A549 treated with CORT108297 at 1 μM for 4 hours (cell line): ENCODE measurements at places on chromosomes 1 and 21. TPM values are rescaled to one million over a fixed set of nuclear protein-coding genes. Genes with fewer than 3 reads are reported as not detected.

The FCRL1 gene
- not detected in 5 replicates for total RNA-seq

The TIE1 gene
- total RNA-seq = not detected in 5 replicates

The ATP6V0B gene
- total RNA-seq = 96.0 to 178 TPM (median 153 TPM) in 5 replicates

The SLC2A5 gene
- 0.04 to 0.25 TPM (median 0.17 TPM) in 5 replicates for total RNA-seq

The OPRD1 gene
- total RNA-seq = 0.02 to 0.07 TPM (median 0.05 TPM) in 5 replicates

The FCRL4 gene
- total RNA-seq = not detected in 5 replicates

The HLX gene
- 3.6 to 5.1 TPM (median 4.0 TPM) in 5 replicates for total RNA-seq

The TRIM46 gene
- total RNA-seq = 1.4 to 2.5 TPM (median 2.1 TPM) in 5 replicates

The AMY1C gene
- total RNA-seq = not detected in 5 replicates

The AMY1B gene
- not detected in 5 replicates for total RNA-seq

The NLRP3 gene
- total RNA-seq = not detected in 5 replicates

The SH2D2A gene
- total RNA-seq = 2.8 to 5.1 TPM (median 3.9 TPM) in 5 replicates

The HDAC1 gene
- total RNA-seq = 53.0 to 60.3 TPM (median 56.2 TPM) in 5 replicates

The FCRL5 gene
- total RNA-seq = not detected in 5 replicates

The OR14K1 gene
- not detected in 5 replicates for total RNA-seq

The TFF1 gene
- 25.4 to 31.4 TPM (median 29.3 TPM) in 5 replicates for total RNA-seq

The OLIG2 gene
- total RNA-seq = not detected in 5 replicates

The CYB5RL gene
- 2.1 to 3.8 TPM (median 3.3 TPM) in 5 replicates for total RNA-seq

The ASCL5 gene
- 0.08 to 0.21 TPM (median 0.15 TPM) in 4 of 5 replicates, not detected in the other for total RNA-seq

The AIRE gene
- not detected in 5 replicates for total RNA-seq

The PTAFR gene
- 0.14 to 0.32 TPM (median 0.25 TPM) in 5 replicates for total RNA-seq

The KLF17 gene
- total RNA-seq = 0.27 to 0.50 TPM (median 0.34 TPM) in 5 replicates

The RHD gene
- total RNA-seq = not detected in 5 replicates

The SMIM1 gene
- 1.4 to 2.8 TPM (median 1.7 TPM) in 5 replicates for total RNA-seq

The PLEKHG5 gene
- total RNA-seq = 2.4 to 4.5 TPM (median 3.2 TPM) in 5 replicates

The CD84 gene
- not detected in 5 replicates for total RNA-seq

The RAVER2 gene
- total RNA-seq = 4.3 to 5.2 TPM (median 4.8 TPM) in 5 replicates

The NUDT4B gene
- total RNA-seq = 0.35 to 3.2 TPM (median 1.6 TPM) in 5 replicates

The SAMD11 gene
- total RNA-seq = 16.5 to 38.7 TPM (median 35.5 TPM) in 5 replicates

The S100A1 gene
- total RNA-seq = 0.38 to 0.74 TPM (median 0.61 TPM) in 5 replicates

The SYT2 gene
- total RNA-seq = 0.01 to 0.04 TPM (median 0.03 TPM) in 5 replicates

The PAPPA2 gene
- 0.01 to 0.02 TPM (median 0.01 TPM) in 4 of 5 replicates, not detected in the other for total RNA-seq

The MR1 gene
- 5.9 to 8.4 TPM (median 7.1 TPM) in 5 replicates for total RNA-seq

The PTBP2 gene
- 5.3 to 8.3 TPM (median 6.1 TPM) in 5 replicates for total RNA-seq

The TRIM45 gene
- 1.1 to 1.6 TPM (median 1.5 TPM) in 5 replicates for total RNA-seq

The LRRC39 gene
- 0.07 to 0.15 TPM (median 0.11 TPM) in 4 of 5 replicates, not detected in the other for total RNA-seq

The CFH gene
- 3.6 to 5.0 TPM (median 4.1 TPM) in 5 replicates for total RNA-seq

The OR2L3 gene
- total RNA-seq = not detected in 5 replicates

The CA6 gene
- not detected in 5 replicates for total RNA-seq

The RBM15 gene
- 7.9 to 9.5 TPM (median 8.0 TPM) in 5 replicates for total RNA-seq

The TMPRSS2 gene
- total RNA-seq = 0.09 to 0.16 TPM (median 0.14 TPM) in 3 of 5 replicates, not detected in the others

The RPTN gene
- total RNA-seq = not detected in 5 replicates

The CYP2J2 gene
- total RNA-seq = 0.06 to 0.12 TPM (median 0.07 TPM) in 5 replicates

The LCE2B gene
- not detected in 5 replicates for total RNA-seq

The E2F2 gene
- 2.2 to 3.1 TPM (median 2.7 TPM) in 5 replicates for total RNA-seq

The ABCG1 gene
- total RNA-seq = 2.5 to 3.6 TPM (median 2.9 TPM) in 5 replicates

The OR10Z1 gene
- total RNA-seq = not detected in 5 replicates

The ST6GALNAC5 gene
- total RNA-seq = 0.03 to 0.10 TPM in 2 of 5 replicates, not detected in the others

The B3GALT5 gene
- total RNA-seq = 0.22 to 0.32 TPM (median 0.25 TPM) in 5 replicates

The ADORA1 gene
- 0.85 to 1.3 TPM (median 1.1 TPM) in 5 replicates for total RNA-seq

The SGIP1 gene
- total RNA-seq = not detected in 5 replicates

The DFFB gene
- 2.7 to 4.2 TPM (median 3.7 TPM) in 5 replicates for total RNA-seq

The CDK18 gene
- total RNA-seq = 0.55 to 1.5 TPM (median 0.89 TPM) in 5 replicates

The TCEA3 gene
- 0.41 to 0.72 TPM (median 0.58 TPM) in 5 replicates for total RNA-seq

The HES3 gene
- not detected in 5 replicates for total RNA-seq

The UMODL1 gene
- total RNA-seq = not detected in 5 replicates

The CAPN9 gene
- not detected in 5 replicates for total RNA-seq
